Heart right ventricle (tissue), 16 donors: ENCODE measurements at places on chromosomes 6 and 20. TPM values are rescaled to one million over a fixed set of nuclear protein-coding genes. Genes with fewer than 3 reads are reported as not detected.

- peak; percentile 30 for DNase-seq
These were observed 237.8 kb upstream of the PMEPA1 start for GRCh38 chr20:57947421-57948179.

- no peak for DNase-seq
These were observed 21.6 kb downstream of the CFAP61 start for GRCh38 chr20:20073801-20074371.

DNA sequence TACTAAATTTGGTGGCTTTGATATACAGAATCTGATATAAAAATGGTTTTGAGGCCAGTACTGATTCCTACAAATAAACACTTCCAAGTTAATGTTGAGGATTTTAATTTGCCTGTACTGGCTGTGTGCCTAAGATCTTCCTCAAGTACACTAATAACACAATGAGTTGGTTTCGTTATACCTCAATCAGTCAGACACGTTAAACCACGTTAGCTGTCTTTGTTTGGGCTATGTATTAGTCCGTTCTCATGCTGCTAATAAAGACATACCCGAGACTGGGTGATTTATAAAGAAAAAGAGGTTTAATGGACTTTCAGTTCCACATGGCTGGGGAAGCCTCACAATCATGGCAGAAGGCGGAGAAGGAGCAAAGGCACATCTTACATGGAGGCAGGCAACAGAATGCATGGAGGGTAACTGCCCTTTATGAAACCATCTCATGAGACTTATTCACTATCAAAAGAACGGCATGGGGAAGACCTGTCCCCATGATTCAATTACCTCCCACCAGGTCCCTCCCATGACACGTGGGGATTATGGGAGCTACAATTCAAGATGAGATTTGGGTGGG lies 46.2 kb downstream of the NT5E start:
- no peak for DNase-seq

DNA sequence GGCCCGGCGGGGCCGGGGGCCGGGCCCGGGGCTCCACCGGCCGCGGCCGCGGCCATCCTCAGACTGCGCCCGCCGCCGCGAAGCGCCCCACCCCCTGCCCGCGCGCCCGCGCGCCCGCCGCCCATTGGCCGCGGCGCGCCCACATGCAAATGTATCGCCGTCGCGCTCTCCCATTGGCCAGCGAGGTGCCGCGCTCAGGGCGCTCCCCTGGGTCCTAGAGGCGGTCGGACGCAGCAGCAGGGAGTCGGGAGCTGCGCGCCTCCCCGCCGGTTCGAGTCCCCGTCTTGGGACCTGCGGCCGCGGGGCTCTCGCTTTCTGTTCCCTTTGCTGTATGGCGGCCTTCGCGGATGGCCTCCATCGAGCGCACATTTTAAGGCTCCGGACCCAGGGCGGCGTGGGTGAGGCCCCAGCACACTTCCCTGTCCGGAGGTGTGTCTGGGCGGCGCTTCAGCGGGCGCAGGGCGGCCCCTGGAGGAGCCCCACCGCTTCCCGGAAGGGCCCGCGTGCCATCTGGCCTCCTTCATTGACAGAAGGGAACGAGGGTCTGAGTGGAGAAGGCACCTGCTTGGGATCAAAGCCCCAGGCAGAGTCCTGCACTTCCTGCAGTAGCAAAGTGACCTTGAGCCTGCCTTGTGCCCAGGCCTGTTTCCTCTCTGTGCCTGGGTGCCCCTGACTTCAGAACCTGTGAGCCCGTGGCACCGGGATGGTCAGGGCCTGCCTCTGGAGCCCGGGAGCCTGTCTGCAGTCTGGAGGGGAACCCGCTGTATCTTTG lies at the start of gene CABLES2:
TSS of gene CABLES2 (minus strand) at position 65 of the 772 bp plus-strand sequence. CDS start at position 56, 9 bp downstream.
- DNase-seq = peak; percentile 95

The CPXM1 gene
- polyA plus RNA-seq = 1.2 TPM

GRCh38 chr6:119484598-119484997 lies 135.0 kb upstream of the MAN1A1 start:
- DNase-seq = no peak

The POU5F1 gene
- 2.0 TPM for polyA plus RNA-seq
